ENCODE measurements at places on chromosomes 6 and 20.

DNA sequence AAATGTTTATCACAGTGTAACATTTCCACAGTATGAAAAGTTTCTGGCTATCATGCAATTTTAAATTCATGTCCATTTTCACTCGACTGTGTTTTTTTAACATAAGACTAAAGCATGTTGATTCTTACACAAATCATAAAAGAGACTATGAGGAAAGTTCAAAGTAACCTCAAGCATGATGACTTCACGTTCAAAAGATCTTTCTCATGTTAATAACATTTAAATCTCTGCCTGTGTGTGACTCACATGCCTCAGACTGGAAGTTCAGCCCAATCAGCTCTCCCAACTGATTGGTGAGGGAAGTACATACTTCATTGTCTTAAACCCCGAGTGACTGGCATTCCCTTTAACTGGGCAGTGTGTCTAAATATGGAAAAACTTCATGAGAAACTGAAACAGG lies 37.4 kb downstream of the ATXN1 start:
- peak; percentile 96 for DNase-seq

- no peak for DNase-seq
These were observed 11.8 kb upstream of the SMLR1 start for GRCh38 chr6:130815200-130816071.

DNA sequence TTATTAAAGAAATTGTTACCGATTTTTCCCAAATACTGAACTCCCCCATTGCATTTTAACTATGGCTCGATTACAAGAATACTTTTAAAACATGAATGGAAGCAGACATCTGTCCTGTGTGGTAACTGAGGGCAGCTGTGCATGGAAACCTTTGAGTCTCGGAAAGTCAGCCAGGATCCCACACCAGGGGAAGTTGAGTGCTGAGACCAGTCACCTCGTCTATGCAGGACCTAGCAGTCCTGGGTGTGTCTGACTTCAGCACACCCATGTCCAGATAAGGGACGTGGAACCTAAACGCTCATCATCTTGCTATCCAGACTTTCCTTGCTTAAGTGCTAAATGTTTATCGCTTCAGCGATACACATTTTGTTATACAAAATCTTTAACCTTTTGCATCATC lies 6.1 kb downstream of the RIN2 start:
- DNase-seq = no peak

DNA sequence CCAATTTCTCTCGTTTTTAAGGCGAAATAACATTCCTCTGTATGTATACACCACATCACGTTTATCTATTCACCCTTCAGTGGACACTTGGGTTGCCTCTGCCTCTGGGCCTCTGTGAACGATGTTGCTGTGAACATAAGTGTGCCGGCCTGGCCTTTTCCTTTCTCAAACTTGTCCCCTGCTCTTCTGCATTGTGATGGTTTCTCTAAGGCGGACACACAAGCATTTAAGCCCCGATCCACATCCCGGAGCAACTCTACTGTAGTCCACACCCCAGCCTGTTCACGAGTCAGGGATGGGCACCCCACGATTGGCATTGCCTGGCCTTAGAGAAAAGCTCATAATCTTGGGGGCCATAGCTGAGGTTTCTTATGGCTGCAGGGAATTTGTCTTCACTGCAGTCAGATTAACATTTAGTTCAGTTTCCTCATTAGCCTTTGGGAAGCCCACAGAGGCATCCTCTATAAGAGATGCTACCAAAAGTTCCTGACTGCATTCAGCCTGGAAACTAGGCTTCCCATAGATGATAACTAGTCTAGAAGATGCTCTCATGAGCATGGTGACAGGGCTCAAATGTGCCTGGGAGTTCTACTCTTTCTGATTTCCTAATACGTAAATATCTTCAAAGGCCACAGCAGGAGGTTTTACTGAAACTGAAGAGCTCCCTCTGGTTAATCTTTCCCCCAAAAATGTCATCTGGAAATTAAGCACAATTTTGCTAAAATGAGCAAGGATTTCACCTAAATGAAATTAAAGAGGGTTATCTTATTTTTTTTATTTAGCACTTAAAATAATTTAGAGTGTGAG lies 762 bp downstream of the ZC3H12D start:
- no peak for DNase-seq

GRCh38 chr6:137231895-137232294 lies 12.7 kb upstream of the IFNGR1 start:
- no peak for DNase-seq

DNA sequence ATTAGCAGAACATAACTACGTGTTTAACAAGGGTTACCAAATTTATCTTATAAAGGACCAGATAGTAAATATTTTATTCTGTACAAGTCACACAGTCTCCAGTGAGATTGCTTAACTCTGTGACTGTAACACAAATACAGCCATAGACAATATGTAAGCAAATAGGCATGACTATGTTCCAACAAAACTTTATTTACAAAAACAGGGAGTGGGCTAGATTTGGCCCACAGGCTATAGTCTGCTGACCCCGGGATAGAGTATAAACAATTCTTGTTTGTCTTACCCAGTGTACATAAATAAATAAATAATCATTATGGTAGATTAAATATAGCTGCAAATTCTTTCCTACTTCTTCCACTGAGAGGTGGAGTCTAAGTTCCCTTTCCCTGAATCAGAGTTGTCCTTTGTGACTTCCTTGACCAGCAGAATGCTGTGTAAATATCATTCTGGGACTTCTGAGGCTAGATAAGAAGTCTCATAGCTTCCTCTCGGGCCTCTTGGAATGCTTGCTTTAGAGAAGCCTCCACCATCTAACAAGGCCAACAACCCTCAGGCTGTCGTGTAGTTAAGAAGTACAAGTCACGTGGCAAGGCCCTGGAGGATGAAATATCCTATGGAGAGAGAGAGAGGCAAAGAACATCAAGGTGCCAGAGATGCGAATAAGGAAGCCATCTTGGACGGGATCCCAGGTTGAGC lies 59.1 kb upstream of the TMEM244 start:
- DNase-seq = no peak

DNA sequence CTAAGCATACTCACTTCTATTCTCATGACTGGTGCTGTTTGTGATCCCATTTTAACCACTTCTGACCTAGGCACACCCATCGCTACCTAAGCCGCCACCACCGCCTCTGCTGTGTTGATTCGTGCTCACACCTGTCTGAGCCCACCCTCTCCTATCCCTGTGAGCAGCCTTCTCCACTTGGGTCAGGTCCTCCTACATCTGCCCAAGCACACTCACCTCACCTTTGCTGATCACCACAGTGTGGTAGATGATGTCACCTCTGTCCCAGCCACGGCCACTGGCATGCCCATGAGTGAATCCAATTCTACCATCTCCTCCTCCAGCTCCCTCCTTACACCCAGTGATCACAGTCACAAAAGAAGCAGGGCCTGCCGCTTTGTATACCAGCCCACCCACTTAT lies 20.8 kb downstream of the MUC22 start:
- DNase-seq = no peak

- DNase-seq = no peak
These were observed 1.1 kb downstream of the CCDC170 start for GRCh38 chr6:151494936-151495320.

GRCh38 chr6:32941214-32941768 lies 463 bp upstream of the HLA-DMB start:
- no peak for DNase-seq

DNA sequence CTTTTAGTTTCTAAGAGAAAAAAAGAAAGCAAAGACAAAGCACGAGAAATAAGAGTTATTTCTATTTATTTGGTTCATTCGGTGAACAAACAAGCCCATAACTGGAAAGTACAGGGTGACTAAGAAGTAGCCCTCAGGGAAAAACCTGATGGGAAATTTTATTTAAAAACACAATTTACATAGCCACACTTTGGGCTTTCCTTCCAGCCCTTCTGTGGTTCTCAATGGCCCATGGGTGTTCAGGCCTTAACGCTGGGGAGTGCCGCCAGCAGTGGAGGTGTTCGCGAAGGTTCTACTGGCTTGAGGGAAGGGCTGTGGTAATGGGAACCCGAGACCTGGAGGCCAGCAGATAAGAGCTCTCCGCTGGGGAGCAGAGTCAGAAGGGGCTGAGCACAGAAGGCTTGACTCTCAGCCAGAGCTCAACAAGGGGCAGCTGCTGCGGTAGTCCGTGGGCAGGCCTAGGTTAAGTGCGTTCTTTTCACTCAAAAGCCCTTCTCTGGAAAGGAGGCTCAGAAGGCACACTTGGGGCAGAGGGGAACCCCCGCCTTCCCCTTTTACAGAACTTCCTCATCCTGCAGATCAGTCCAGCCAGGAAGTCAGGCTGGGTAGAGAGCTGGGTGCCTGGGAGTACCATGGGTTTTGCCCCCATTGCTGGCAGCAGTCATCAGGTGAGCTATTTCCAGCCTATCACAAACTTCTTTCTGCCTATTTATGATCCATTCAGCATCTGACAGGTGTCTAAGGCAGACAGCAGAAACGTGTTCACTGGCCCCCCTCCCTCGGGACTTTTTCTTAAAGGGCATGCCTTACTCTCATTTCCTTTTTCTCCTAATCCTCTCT lies 8.8 kb upstream of the CD83 start:
- DNase-seq = no peak

- no peak for DNase-seq
These were observed 279.7 kb downstream of the LAMA2 start for GRCh38 chr6:129162605-129163004.

- no peak for DNase-seq
These were observed 85.5 kb upstream of the NT5E start for GRCh38 chr6:85364344-85364743.

DNA sequence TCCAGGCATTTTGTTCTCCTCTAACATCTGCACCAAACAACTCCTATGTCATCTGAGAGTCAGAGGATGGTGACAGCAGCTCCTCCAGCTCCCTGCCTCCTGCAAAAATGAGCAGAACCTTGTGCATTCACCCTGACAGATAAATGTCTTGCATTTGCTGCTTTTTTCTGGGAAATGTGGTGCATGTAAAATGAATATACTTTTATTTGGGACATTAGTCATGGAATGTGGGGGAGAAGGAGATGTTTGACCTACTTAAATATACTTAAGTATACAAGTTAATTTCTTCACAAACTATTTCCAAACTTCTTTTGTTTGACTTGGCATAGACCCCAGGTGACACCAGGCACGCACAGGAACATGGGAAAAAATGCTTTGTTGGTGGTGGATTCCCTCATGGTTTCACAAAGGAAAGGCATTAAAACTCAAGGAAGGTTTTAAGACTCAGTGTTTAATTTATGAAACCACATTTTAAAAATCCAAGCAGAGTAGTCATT lies 181.8 kb upstream of the MCHR2 start:
- DNase-seq = peak; percentile 96

GRCh38 chr6:163190786-163191185 lies 223.7 kb upstream of the QKI start:
- DNase-seq = no peak

DNA sequence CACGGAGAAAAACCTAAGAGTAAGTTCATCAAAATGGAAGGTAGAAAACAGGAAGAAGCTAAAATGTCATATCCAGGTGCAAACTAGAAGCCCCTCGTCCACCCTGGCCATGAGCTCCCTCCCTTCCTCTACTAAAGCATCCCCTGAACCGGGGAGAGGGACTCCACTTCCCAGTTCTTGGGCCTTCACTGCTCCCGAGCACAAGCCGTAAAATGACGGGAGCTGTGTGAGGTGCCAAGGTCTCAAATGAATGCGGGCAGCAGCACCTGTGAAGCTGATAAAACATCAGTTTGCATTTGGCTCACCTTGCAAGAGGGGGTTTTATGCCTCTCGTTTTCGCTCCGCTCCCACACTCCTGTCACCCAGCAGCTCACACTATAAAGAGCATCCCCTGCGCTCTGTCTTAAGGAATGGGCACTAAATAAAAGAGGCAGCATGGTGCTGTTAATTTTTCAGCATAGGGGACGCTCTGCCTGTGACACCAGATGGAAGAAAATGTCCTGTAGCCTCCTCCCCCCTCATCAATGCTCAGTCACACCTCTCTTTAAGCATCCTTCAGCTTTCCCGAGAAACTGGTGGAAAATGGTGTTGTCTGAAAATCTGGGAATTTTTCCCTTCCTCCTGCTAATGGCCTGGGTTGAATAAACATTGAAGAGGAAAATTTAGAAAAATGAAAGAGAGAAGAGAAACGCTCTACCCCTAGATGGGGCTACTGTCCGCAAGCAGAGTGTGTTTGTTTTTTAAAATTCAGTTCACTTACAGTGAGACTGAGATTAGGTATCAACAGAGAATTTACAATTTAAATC lies 563.0 kb upstream of the AGPAT4 start:
- no peak for DNase-seq

DNA sequence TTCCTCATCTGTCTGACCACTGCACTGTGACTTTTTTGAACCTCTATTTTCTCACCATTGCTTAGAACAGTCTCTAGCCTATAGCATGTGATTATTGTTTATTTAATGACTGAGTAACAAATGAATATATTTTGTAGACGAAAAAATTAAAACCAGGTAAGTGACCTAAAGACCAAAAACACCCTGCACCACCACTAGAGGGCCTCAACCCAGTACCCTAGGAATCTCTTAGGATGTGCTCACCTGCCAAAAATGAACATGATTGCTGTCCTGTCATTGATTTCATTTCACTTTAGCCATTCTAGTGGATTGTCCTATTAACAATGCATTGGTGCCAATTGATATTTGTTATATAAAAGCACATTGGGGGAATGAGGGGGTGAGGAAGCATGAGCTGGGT lies 199.1 kb downstream of the COL9A1 start:
- no peak for DNase-seq

DNA sequence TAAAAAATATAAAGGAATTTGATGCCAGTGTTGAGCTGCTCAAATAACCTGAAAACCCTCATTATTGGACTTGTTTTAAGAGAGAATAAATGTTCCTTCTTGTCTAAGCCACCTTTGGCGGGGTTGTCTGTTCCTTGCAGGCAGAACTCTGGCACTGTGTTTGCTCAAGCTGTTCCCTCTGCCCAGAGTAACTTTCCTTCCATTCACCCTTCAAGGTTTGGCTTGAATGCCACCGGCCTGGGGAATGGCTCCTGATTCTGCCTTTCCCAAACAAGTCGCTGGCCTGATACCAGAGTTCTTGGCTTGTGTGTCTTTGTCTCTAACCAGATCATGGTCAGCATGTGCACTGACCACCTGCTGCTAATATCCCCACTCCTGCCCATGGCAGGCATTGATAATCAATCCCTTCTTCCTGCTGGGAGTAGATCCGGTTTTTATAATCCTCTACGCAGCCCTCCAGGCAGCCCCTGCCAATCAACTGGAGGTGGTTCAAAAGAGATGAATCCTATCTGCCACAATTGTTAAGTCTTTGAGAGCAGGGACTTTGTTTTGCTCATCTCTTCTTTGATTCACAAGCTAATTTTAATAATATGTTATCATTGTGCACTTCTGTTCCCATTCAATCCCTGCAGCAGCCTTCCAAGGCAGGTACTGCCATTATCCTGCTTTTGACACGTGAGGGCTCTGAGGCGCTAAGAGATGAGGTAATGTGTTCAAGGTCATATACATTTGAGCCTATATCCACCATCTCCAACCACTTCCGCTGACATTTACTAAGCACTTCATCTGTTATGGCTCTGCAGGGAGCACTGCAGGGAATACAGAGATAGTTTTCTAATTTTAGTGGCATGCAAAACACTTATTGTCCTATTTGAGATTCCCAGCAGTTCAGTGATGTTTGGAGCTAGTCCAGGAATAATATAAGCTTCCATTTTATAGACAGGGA lies 3.1 kb upstream of the CCM2L start:
- no peak for DNase-seq
